NCI-H510A (cell line): ENCODE measurements at places on chromosomes 3 and 15.
A peak's percentile ranks its signal among the peaks of the same experiment; 100 is the strongest.

GRCh38 chr3:129554356-129555152 is 11.6 kb downstream of the H1-8 start:
- no peak for DNase-seq

- no peak for DNase-seq
These were observed 354.5 kb downstream of the CACNA2D3 start for GRCh38 chr3:54476891-54477290.

DNA sequence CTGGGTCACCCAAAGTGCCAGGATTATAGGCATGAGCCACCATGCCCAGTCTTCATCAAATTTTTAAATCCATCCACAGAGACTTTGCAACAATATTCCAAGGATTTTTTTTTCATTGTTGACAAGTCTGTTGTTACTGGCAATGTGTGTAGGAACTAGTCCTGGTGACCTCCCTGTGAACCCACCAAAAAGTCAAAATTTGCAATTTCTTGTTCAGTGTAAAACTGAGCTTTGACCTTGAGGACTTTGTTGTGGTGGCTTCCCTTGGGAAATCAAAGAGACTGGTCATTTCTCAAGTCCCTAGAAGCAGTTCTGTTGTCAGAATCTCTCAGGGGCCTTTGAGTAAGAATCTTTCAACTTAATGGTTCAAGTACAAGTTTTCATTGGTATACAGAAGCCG is 36.9 kb upstream of the COL8A1 start:
- DNase-seq = no peak

DNA sequence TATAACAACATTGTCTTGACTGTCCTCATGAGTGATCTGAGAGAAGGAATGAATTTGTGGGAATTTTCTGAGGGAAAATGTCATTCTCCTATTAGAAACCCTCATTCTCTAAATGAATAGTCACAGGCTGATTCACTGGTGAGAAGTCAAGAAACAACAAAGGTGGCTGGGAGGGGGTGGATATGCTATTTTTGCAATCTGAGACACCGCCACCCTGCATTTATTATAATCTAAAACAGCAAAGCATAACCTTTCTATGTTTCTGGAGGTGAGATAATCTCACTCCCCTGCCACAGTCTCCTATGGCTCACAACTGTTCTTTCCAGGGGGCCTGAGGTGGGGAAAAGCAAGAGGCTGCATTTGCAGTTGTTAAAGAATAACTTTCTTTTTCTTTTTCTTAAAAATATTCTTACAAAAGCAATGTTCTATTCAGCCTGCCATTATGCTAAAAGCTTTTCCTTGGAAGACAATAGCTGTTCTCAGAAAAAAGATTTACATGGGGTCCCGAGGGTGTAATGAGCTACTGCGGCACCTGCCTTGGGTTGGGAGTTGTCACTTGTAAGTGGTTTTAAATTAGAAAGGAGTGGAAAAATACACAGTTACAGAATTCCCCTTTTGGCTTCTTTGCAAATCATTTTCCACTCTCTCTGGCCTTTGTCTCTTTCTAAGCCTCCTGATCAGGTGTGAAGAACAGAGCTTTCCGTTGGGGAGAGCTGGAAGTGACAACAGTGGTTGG is 220.9 kb downstream of the AGBL1 start:
- no peak for DNase-seq

- DNase-seq = peak; percentile 1
These were observed 25.6 kb upstream of the NLGN1 start for GRCh38 chr3:173371848-173372487.

DNA sequence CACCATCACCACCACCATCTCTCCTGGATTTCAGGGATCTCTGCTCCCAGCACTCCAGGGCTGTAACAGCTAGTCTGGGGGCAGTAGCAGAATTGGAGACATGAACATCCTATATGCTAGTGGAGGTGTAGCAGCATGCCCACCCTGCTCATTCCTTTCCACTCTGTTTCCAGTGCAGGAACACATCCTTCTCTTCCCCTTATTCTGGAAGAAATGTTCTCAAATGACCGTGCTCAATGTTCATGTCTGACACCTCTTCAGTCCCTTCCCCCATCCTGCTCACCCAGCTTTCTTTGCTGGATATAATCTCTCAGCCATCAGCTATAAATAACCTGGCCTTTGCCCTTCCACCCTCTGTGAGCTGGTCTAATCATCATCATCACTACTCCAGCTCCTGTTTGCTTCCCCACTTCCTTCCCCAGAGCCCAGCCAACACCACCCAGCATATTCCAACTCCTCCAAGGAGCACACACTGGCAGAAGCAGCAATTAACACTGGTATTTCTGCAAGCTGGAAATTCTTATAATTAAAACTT is 31.1 kb downstream of the DCLK3 start:
- DNase-seq = no peak

GRCh38 chr3:46472736-46473135 is 8.0 kb upstream of the LTF start:
- DNase-seq = no peak

DNA sequence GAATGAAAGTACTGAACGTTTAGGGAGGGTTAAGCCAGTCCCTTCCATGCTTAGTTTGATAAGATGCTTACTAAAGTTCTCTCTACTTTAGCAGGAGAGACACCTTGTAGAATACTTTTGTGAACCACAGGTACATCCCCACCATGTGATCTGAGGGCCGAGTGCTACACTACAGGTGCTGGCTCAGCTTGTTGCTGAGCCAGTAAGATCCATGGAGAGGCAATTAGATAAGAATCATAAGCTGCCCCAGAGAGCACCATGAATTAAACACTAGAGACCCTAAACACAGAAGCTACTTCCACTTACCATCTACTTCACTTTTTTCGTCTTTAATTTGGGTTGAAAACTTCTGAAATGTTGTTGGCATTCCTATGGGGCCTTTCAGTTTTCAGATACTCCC is 70.5 kb upstream of the GOLGA8B start:
- DNase-seq = no peak

- no peak for DNase-seq
These were observed 642.3 kb upstream of the CFAP20DC start for GRCh38 chr3:59692117-59692516.
